ENCODE measurements at places on chromosomes 2 and 18.

DNA sequence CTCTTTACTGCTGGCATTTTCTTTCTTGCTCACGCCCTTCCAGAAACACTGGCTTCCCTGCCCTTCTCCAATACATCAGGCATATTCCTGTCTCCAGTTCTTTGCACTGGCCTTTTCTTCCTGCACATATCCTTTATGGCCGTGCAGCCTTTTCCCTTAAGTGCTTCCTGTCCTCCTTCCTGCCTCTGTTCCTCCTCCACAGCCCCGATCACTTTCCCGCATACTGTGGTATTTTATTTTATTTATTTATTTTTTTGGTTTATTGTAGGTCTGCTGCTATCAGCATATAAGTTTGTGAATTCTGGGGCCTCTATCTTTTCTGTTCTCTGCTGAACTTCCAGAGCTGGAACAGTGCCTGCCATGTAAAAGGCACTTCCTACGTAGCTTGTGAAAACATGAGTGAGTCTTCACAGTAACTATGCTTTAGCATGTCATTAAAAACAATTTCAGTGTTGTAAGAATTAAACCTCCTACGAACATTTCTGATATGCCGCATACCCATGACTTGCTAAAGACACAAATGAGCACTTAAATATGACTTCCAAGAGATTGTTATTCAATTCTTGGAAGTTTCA lies 289.1 kb downstream of the TRIB2 start:
- DNase-seq = no peak

DNA sequence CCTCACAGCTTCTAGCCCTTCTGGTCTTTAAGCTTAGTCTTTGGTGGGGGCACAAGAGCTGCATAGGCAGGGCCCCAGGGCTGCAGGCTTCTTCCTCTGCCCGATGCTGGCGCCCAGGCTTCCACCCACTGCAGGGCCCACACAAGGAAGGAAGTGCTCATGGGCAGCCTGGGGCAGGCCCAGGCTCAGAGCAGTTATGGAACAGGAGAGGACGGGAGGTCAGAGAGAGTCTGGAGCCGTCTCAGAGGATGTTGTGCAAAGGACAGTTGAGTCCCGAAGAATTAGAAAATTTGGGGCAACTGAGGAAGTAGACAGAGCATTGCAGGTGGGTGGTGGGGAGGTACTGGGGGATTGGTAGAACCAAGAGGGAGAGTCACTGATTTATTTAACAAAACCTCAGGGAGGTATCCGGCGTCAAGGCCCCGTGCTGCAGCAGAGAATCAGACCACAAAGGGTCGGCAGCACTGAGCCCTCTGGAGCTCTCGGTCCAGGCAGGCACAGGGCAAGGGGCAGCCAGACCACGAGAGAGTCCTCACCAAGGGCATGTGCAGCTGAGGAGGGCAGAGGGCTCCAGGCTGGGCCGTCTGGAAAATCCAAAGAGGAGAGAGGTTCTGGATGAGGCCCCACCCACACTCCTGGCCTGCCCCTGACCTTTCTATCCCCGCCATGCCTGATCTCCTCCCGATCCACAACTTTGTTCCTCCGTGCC lies 110.8 kb upstream of the GLI2 start:
- no peak for DNase-seq

- DNase-seq = no peak
Measured at GRCh38 chr2:12177455-12178288, 431.2 kb downstream of the LPIN1 start.

DNA sequence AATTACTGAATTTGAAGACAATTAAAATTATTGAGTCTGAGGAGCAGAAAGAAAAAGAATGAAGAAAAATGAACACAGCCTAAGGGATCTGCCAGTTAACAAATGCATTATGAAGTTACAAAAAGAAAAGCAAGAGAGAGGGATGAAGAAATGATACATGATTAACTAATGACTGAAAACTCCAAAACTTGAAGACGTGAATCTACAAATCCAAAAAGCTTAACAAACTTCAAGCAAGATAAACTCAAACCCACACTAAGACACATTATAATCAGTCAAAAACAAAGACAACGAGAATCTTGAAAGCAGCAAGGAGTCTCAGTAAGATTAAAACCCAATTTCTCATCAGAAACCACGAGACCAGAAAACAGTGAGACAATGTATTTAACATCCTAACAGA lies 15.6 kb downstream of the RPRD1A start:
- no peak for DNase-seq

- DNase-seq = no peak
Measured at GRCh38 chr18:2874765-2875164, 28.0 kb downstream of the EMILIN2 start.
